Activated CD4-positive, alpha-beta T cell treated with anti-CD3 and anti-CD28 coated beads, Interleukin-2, amount 10 ng/mL, durations not matched to agents 7 days and 5 days (primary cell): ENCODE measurements at places on chromosomes 13 and 19. TPM values are rescaled to one million over a fixed set of nuclear protein-coding genes. Genes with fewer than 3 reads are reported as not detected.

DNA sequence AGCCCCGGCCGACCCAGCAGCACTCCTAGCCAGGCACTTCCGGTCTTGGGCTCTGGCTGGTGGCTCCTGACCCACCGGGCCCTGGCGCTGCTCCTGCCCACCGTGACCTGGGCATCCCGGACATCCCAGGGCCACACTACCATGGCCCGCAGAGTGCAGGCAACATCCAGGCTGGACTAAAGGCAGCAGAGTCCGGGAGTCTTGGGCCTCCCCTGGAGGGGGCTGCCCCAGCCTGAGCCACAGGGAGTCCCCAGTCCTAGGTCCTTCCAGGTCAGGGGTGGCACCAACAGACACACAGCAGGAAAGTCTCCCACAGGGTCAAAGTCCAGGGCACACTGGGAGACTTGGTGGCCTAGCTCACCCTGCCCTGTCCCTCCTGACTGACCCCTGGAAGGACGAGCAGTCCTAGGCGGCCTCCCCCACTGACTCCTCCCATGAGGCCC, 10.8 kb downstream of the LSM4 start:
- no peak for DNase-seq

- peak; percentile 63 for DNase-seq
Measured at GRCh38 chr19:2507109-2507508, 31.2 kb downstream of the GADD45B start.

GRCh38 chr13:34207872-34208271, 389.9 kb downstream of the RFC3 start:
- DNase-seq, result no peak

- DNase-seq, result no peak
Measured at GRCh38 chr13:109819874-109820273, 33.5 kb upstream of the IRS2 start.

Gene DACH1
- not detected for total RNA-seq

Gene ZNF442
- total RNA-seq, result 1.2 TPM

Gene FGF9
- 0.04 TPM for total RNA-seq

DNA sequence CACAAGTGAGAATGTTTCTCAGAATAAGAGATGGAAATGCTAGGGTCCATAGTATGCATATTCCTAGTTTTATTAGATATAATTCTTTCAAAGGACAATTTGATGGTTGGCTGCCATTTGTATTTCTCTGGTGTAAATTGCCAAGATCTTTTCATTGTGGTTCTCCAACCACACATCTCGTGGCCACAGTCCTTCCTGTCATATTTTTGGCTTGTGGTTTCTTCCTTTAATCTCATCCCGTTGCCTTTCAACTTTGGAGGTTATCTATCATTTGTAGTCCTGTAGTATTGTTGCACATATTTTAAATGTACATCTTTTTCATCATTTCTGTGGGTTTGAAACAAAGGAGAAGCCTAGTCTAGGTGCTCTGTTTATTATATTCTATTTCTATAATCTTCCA, 61.2 kb downstream of the WASF3 start:
- no peak for DNase-seq
